ENCODE measurements at places on chromosomes 5 and 9. TPM values are rescaled to one million over a fixed set of nuclear protein-coding genes. Genes with fewer than 3 reads are reported as not detected.

DNA sequence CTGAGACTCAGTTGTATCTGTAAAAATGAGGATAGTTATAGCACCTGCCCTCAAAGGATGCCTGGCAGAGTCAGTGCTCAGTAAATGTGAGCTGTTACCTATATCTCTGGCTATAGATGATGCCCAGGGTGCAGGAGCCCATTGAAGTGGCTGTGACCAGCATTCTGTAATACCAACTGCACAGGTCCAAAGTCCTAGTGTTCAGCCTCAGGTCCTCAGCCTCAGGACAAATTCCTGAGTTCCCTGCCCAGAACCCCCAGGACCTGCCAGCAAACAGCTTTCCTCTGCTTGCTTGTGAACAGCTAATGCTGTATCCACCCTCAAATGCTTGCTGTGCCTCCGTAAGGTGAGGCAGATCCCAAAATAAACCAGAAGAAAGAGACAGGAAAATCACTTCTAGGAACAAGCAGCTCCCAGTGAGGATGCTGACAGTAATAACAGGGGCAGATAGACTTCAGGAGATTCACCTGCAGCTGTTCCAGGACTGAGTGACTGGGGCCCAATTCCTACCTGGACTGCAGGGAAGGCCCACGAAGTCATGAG, 80.8 kb downstream of the SIL1 start:
- H3K4me1 ChIP-seq = no peaks in the 10 kb centered on the region
- H3K27me3 ChIP-seq = no peaks in the 10 kb centered on the region
- no peak for DNase-seq
- H3K36me3 ChIP-seq = peaks cover 2% of the 10 kb centered on the region
- no peak overlapping the region for H3K4me3 ChIP-seq
- H3K27ac ChIP-seq = no peak overlapping the region

- H3K4me1 ChIP-seq = no peaks in the 10 kb centered on the region
- DNase-seq = no peak
- no peaks in the 10 kb centered on the region for H3K27me3 ChIP-seq
- H3K27ac ChIP-seq = no peak overlapping the region
Measured at GRCh38 chr5:173760461-173761177, 127.5 kb upstream of the CPEB4 start.

BNIP1 gene
- total RNA-seq = 14.9 TPM

- DNase-seq = no peak
- no peak overlapping the region for H3K4me3 ChIP-seq
- no peaks in the 10 kb centered on the region for H3K36me3 ChIP-seq
- no peak overlapping the region for H3K27ac ChIP-seq
- H3K4me1 ChIP-seq = no peaks in the 10 kb centered on the region
Measured at GRCh38 chr9:131068076-131068816, 28.1 kb upstream of the AIF1L start.

SPATA31A3 gene
- not detected for total RNA-seq

- no peaks in the 10 kb centered on the region for H3K27me3 ChIP-seq
- H3K27ac ChIP-seq = no peak overlapping the region
- H3K4me3 ChIP-seq = no peak overlapping the region
Measured at GRCh38 chr9:108069991-108070390, 580.4 kb upstream of the KLF4 start.

DNA sequence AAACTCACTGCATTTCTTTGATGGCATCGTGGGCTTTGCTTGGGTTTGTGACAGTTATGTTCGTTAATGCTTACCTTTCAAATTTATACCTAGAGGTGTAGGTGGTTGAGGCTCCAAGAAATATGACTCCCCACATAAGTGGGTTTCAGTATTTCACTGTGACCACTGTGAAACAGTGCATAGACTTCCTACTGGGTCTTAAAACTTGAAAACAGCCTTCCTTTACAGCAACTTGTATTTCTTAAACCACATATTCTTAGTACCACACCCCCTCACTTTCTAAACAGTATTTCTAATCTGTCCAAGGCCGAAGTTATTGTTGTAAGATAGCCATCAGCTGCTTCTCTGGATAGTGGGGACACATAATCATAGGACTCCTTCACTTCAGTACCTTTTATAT, 48.3 kb downstream of the TMEFF1 start:
- H3K4me3 ChIP-seq = no peak overlapping the region
- no peaks in the 10 kb centered on the region for H3K27me3 ChIP-seq
- no peaks in the 10 kb centered on the region for H3K36me3 ChIP-seq
- no peak overlapping the region for H3K27ac ChIP-seq
- DNase-seq = no peak

- no peak for DNase-seq
- H3K4me1 ChIP-seq = peaks cover 14% of the 10 kb centered on the region
- H3K36me3 ChIP-seq = peaks cover 52% of the 10 kb centered on the region
- H3K27me3 ChIP-seq = no peaks in the 10 kb centered on the region
Measured at GRCh38 chr5:143372187-143372829, 31.2 kb downstream of the NR3C1 start.

PTPN3 gene
- not detected for total RNA-seq

GRCh38 chr9:135473972-135474543, 5.5 kb upstream of the PPP1R26 start:
- no peaks in the 10 kb centered on the region for H3K36me3 ChIP-seq
- no peak for DNase-seq
- no peak overlapping the region for H3K4me3 ChIP-seq
- H3K4me1 ChIP-seq = peaks cover 8% of the 10 kb centered on the region

ADAMTS2 gene
- not detected for total RNA-seq

GRCh38 chr9:9783711-9784110, 829.1 kb downstream of the PTPRD start:
- DNase-seq = no peak
- no peak overlapping the region for H3K27ac ChIP-seq
- no peak overlapping the region for H3K4me3 ChIP-seq

DNA sequence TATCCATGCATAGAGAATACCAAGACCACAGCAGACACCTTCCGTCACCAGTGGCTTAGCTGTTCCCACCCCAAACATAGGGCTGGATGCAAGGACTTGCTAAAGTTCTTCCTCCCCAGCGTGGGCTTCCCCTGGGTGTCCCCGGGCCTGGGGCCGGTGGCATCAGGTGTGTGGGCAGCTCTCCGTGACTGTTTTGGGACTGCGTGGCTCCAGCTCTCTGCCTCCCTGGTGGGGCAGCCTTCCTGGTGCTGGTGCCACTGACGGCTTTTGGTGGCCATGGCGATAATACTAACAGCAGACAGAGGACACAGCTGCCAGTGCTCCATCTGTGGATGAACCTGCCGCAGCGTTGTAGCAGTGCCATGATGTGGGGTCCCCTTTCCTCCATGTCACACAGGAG, 4.9 kb downstream of the CACFD1 start:
- H3K36me3 ChIP-seq = no peaks in the 10 kb centered on the region
- H3K4me1 ChIP-seq = peaks cover 2% of the 10 kb centered on the region
- H3K27me3 ChIP-seq = peaks cover 6% of the 10 kb centered on the region
- DNase-seq = no peak
- H3K4me3 ChIP-seq = no peak overlapping the region

DNA sequence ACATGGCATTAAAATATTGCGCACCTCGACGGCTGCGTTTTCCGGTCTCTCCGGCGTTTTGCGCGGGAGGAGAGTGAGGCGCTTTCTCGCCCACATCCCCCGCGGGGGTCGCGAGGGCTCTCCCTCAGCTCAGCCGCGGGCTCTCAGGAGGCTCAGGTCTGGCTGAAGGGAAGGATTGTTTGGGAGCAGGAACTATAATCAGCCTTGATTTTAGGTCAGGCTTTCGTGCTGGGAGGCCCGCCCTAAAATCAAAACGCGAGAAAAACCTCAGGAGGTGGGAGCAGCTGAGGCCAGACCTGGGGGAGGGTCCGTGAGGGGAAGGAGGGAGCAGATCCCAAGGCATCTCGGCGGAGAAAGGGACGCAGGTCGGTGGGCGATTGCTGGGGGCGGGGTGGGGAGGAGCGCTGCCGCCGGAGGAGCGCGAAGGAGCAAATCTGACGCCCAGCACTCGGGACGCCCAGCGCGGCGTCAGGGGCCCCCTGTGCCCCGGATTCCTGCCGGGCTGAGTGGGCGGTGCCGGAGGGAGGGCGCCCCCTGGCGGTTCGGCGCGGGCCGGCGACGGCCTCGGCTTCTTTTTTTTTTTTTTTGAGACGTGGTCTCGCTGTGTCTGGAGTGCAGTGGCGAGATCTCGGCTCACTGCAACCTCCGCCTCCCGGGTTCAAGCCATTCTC, 18.7 kb upstream of the RNF130 start:
- H3K4me1 ChIP-seq = peaks cover 24% of the 10 kb centered on the region
- H3K27ac ChIP-seq = peak overlapping the region; percentile 57
- peak overlapping the region; percentile 62 for H3K4me3 ChIP-seq
- H3K27me3 ChIP-seq = peaks cover 8% of the 10 kb centered on the region

GLDC gene
- 0.50 TPM for total RNA-seq

CNTFR gene
- total RNA-seq = not detected

LRRTM2 gene
- not detected for total RNA-seq

- H3K36me3 ChIP-seq = peaks cover 6% of the 10 kb centered on the region
- H3K4me3 ChIP-seq = peak overlapping the region; percentile 91
- peaks cover 42% of the 10 kb centered on the region for H3K27me3 ChIP-seq
- H3K27ac ChIP-seq = peak overlapping the region; percentile 94
- peaks cover 35% of the 10 kb centered on the region for H3K4me1 ChIP-seq
Measured at GRCh38 chr5:140106805-140107311, 7.1 kb upstream of the PURA start.

GRCh38 chr5:147055089-147055826, 176.7 kb upstream of the PPP2R2B start:
- DNase-seq = no peak
- H3K27me3 ChIP-seq = no peaks in the 10 kb centered on the region
- no peak overlapping the region for H3K4me3 ChIP-seq

TIFAB gene
- not detected for total RNA-seq

DNA sequence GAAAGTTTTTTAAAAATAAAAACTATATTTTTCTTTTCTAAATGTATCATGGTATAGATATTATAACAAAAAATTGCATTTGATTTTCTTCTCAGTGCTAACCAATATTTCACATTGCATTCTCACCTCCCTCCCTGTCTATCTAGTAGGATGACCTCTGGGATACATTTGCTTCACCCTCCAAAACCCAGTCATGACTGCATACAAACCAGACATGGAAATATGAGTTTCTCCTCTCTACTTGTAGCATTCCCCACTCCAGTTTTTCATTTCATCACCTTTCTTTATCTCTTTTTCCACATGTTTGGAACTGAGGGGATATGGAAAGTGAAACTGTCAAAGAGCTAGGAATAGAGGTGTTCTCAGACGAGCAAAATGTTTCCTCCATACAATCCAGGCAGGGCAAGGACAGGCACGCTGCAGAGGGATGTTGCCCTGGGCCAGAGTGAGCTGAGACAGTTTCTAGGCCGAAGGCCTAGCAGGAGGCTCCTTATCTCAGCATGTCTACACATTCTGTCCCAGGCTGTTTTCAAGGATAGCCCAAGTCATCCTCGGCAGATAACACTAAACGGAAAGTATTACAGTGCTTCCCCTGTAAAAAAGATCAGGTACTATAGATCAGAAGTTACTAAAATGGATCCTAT, 46.7 kb downstream of the MEF2C start:
- H3K27ac ChIP-seq = no peak overlapping the region
- H3K36me3 ChIP-seq = no peaks in the 10 kb centered on the region
- H3K4me3 ChIP-seq = no peak overlapping the region
- no peak for DNase-seq

DNA sequence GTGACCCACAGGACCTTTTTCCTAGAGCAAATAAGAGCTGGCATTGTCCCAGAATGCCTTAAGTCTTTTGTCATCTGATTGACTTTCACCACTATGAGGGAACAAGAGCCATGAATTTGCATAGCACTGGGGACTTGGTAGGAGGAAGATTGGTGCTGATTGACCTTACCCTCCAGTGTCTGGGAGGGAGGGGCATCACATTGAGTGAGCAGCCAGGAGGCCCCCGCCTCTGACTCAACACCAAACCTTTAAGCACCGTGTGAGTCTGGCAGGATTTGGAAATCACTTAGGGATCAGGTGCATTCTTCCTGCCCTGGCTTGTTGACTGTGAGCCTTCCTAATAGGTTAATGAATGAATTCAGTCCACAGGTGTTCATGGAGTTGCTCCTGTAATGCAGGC, 40.7 kb downstream of the WNK2 start:
- no peaks in the 10 kb centered on the region for H3K27me3 ChIP-seq
- no peak overlapping the region for H3K27ac ChIP-seq

- H3K36me3 ChIP-seq = peaks cover 6% of the 10 kb centered on the region
- peaks cover 48% of the 10 kb centered on the region for H3K27me3 ChIP-seq
- H3K4me1 ChIP-seq = peaks cover 33% of the 10 kb centered on the region
- H3K27ac ChIP-seq = peak overlapping the region; percentile 63
Measured at GRCh38 chr9:89605465-89606048, 745 bp downstream of the GADD45G start.

DNA sequence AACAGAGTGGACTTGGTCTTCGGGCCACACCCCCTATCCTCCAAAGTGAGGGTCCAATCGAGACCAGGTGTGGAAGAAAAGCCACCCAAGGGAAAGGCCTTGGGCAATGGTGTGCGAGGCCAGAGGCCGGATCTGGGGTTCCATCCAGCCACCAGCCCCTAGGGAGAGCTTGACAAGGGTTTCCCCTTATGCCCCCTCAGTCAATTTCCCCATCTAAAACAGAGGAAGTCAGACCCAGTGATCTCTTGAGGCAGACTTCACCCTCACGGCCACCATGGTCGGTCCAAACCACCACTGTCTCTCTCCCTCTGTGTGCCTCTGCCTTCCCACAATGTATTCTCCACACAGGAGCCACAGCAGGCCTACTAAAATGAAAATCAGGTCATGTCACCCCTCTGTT, 82.9 kb downstream of the C5orf15 start:
- H3K27me3 ChIP-seq = peaks cover 2% of the 10 kb centered on the region
- no peak overlapping the region for H3K4me3 ChIP-seq
- H3K27ac ChIP-seq = no peak overlapping the region
- no peak for DNase-seq

GRCh38 chr9:1978941-1979340, 36.2 kb upstream of the SMARCA2 start:
- DNase-seq = no peak
- H3K4me1 ChIP-seq = no peaks in the 10 kb centered on the region
- H3K27me3 ChIP-seq = peaks cover 2% of the 10 kb centered on the region

Data from activated CD4-positive, alpha-beta T cell treated with anti-CD3 and anti-CD28 coated beads, Interleukin-2, amount 10 ng/mL, durations not matched to agents 7 days and 5 days (primary cell).